ENCODE measurements at places on chromosomes 16 and 17. TPM values are rescaled to one million over a fixed set of nuclear protein-coding genes. Genes with fewer than 3 reads are reported as not detected.

SULT1A4 gene
- 9.5 TPM for total RNA-seq

WFDC1 gene
- total RNA-seq, result not detected

ARL4D gene
- total RNA-seq, result 1.6 TPM

ATP2A3 gene
- not detected for total RNA-seq

NUDT7 gene
- 5.9 TPM for total RNA-seq

SOST gene
- not detected for total RNA-seq

SYT17 gene
- total RNA-seq, result 2.4 TPM

YWHAE gene
- total RNA-seq, result 809 TPM

KRT33B gene
- total RNA-seq, result not detected

NEUROD2 gene
- total RNA-seq, result not detected

INCA1 gene
- total RNA-seq, result 0.33 TPM

CRHR1 gene
- total RNA-seq, result not detected

ALOX12 gene
- not detected for total RNA-seq

TBC1D3K gene
- total RNA-seq, result not detected

GSDMA gene
- not detected for total RNA-seq

SOX15 gene
- total RNA-seq, result 0.33 TPM

BTBD17 gene
- not detected for total RNA-seq

KCNG4 gene
- not detected for total RNA-seq

GPR142 gene
- not detected for total RNA-seq

KRTAP3-1 gene
- total RNA-seq, result not detected

KCNH6 gene
- not detected for total RNA-seq

VAT1L gene
- total RNA-seq, result 1.7 TPM

CASKIN1 gene
- total RNA-seq, result under 0.01 TPM

PRKCB gene
- total RNA-seq, result under 0.01 TPM

OTOP3 gene
- total RNA-seq, result not detected

HSF5 gene
- 0.19 TPM for total RNA-seq

Measured in vein endothelial cell (primary cell).